Activated naive CD4-positive, alpha-beta T cell (primary cell): ENCODE measurements at places on chromosomes 2 and 18.

DNA sequence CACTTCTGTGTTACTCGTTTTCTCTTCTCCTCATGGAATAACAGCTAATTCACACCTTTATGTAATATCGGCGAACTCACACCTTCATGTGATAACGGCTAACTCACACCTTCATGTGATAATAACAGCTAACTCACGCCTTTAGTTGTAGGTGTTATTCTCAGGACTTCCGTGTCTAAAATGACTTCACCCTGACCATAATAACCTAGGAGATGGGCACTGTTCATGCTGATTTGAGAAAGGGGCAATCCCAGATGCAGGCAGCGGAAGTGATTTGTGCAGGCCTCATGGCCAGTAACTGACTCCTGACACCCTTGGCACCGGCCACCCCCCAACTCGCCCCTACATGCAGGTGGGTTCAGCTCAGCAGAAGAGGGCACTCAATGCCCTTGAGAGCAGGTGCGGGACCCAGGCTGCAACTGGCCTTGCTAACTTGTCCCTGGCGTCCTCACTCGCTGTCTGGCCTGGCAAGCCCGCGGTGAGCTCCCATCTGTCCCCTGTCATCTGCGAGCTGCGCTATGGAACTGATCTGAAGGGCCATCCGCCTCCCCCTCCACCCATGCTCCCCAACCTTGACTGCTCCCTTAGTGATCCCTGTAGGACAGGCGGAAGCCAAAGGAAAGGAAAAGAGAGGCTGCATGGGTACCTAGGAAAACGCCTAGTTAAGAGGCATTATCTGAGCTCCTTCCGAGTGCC is 42.6 kb upstream of the MTCL1 start:
- no peak for DNase-seq

DNA sequence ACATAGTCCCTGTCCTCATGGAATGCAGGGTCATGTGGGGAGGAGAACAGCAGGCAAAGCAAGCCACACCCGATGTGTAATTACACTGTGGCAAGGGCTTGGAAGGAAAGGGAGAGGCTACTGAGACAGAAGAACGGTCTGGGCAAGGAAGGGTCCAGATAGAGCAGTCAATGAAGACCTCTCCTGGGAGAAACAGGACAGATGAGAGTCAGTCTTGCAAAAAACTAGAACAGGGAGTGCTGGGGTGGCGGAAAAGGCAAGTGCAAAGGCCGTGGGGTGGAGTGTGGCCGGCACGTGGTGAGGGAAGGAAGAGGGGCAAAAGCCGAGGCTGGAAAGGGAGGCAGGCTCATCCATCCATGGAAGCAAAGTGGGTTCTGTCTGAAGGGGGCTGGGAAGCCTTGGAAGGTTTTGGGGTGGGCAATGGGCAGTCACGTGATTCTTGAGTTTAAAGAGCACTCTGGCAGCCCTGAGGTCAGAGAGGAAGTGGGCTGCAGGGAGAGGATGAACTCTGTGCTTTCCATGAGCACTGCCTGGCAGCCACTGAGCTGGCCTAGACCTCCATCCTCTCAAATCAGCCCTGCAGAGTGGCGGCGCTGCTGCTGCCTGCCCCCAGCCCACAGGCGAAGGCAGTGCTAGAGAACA is 182.2 kb downstream of the INHBB start:
- no peak for DNase-seq

DNA sequence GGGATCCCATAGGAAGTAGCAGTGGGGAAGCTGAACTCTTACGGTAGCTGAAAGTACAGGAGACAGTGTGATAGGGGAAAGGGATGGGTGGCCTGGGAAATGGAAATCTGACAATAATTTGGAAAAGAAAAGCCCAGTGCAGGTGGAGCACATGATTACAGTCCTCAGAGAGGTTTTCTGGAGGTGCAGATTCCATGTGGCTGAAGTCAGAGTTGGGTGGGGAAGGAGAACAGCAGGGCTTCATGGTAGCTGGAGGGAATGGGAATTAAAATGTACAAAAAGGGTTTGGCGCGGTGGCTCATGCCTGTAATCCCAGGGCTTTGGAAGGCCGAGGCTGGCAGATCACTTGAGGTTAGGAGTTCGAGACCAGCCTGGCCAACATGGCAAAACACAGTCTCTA is 12.2 kb downstream of the HRH4 start:
- no peak for DNase-seq

GRCh38 chr2:211248841-211249240 is 692.4 kb downstream of the CPS1 start:
- DNase-seq: no peak

DNA sequence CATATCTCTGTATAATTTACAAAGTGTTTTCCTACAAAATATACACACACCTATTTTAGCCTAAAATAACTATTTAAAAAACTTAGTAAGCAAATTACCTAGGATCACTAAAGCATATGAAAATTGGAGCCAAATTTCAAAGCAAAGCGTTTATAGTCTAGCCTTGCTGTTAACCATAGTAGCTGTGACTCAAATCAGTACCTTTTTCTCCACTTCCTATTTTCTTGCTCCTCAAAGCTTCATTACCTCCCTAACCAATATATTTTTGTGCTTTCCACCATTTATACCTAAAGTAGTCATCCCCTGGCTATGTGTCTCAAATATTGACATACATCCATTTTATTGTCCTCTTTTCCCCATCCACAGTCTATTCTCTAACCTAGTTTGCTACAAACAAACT is 73.1 kb downstream of the ERBB4 start:
- no peak for DNase-seq

GRCh38 chr18:11249391-11249790 is 100.0 kb upstream of the PIEZO2 start:
- no peak for DNase-seq

DNA sequence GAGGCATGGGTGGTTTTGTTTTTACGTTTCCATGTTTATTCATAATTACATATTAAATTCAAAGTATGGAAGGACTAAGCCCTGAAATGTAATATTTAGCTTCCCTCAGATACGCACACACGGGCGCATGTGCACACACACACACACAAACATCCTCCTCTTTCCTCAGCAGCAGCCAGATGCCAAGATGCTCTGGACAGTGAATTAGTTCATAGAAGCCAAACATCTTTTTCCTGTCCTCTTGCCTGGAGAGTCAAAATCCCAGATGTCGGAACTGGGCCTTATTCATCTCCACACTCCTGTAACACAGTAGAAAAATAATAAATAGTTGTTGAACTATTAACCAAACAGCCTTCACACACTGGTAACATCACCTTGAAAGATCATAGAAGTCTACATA is 273.1 kb downstream of the SP3 start:
- no peak for DNase-seq

DNA sequence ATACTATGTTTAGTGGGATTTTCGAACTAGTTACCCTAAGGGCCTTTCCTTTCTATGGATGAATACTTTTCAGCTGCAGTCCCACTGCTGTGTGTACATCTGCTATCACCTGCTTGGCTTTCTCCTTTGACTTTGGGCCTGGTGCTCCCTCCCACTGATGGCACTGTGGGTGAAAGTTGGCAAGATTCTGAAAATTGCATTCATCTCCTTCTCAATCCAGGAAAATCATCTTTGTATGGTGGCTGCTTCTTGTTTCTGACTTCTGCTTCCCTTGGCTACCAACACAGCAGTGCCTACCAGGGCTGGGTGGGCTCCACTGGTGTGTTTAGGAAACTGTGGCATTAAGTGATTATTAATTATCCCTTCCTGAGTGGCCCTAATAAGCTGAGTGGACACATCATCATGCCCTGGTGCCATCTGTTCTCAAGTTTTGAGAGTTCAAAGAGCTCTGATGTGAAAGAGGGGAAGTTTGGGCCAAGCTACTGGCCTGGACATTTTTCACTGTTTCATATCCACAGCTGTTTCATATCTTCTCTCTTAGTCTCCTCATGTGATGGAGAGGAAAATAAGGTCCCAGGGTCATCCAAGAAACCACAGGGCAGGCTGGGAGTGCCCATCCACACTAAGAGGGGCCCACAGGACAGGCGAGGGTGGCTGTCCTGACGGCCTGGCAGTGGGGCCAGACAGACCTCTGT is 16.7 kb downstream of the HK2 start:
- DNase-seq: no peak

- no peak for DNase-seq
Observed at GRCh38 chr18:68340606-68341005, 374.3 kb downstream of the TMX3 start.

DNA sequence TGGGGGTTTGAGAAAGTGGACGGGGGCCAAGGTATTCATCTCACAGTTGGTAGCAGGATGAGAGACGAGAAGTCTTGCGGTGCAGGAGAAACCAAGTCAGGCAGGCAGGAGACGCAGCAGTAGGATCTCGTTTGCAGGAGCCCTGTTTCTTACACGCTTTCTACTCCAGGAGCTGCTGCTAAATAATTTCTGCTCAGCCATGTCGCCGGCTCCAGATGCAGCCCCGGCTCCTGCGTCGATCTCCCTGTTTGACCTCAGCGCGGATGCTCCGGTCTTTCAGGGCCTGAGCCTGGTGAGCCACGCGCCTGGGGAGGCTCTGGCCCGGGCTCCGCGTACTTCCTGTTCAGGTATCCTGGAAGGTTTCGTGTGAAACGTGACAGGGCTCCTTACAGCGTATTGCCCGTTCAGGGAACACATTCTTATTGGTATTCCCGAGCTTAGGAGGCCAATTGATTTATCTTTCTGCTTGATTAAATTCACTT is 494 bp downstream of the ANKZF1 start:
- DNase-seq: no peak

DNA sequence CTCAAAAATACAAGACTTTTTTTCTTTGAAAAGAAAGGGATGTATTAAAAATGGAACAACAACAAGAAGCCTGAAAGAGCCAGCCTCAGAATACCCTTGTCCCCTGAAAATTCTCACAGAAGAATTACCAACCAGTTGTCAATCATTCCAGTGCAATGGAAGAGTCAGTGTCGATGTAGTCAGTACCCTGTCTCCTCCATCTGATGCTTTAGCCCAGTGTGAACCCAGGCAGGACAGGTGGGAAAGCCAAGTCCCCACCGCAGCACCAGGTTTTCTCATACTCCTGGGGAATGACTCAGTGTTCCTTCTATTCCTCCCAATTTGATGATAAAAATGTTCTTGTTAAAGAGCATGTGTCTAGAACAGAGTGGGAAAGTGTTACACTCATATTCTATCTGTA is 332.0 kb upstream of the CHAC2 start:
- no peak for DNase-seq

DNA sequence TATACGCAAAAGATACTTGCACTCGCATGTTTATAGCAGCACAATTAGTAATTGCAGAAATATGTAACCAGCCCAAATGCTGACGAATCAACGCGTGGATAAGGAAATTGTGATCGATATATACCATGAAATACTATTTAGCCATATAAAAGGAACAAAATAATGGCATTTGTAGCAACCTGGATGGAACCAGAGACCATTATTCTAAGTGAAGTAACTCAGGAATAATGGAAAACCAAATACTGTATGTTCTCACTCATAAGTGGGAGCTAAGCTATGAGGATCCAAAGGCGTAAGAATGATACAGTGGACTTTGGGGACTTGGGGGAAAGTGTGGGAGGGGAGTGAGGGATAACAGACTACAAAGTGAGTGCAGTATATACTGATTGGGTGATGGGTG is 1008.0 kb upstream of the CRIM1 start:
- no peak for DNase-seq

DNA sequence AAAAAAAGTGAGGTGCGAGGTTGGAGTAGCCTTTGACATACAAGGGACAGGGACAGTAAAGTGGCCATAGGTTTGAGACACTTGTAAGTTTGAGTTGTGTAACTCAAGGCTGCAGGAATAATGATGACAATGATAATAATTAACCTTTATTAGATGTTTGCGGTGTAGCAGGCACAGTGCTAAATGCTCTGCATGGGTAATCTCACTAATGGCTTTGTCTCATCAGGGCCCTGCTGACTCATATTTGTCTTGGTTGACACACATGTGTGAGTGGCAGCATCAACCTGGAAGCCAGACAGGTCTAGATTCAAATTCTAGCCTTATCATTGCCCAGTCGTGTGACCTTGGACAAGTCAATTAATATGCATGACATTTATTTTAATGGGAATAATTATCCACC is 126.2 kb downstream of the FSHR start:
- DNase-seq: no peak

- no peak for DNase-seq
Observed at GRCh38 chr2:72770879-72771461, 54.9 kb downstream of the EXOC6B start.

DNA sequence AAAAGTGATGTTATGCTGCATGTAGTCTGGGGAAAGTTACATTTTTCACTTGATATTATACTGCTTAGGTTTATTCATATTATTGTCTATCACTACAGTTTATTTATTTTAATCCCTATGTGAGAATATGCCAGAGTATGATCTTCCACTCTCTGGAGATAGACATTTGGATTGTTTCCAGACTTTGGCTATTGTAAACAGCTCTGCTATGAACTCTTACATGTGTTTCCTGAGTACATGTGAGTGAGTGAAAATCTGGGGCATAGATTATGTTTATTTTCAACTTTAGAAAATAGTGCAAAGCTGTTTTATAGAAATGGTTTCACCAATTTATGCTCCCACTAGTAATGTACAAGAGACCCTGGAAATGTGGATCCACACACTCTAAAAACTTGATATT is 49.0 kb upstream of the EPAS1 start:
- DNase-seq: no peak

- no peak for DNase-seq
Observed at GRCh38 chr18:75170022-75170789, 38.7 kb downstream of the PTGR3 start.

DNA sequence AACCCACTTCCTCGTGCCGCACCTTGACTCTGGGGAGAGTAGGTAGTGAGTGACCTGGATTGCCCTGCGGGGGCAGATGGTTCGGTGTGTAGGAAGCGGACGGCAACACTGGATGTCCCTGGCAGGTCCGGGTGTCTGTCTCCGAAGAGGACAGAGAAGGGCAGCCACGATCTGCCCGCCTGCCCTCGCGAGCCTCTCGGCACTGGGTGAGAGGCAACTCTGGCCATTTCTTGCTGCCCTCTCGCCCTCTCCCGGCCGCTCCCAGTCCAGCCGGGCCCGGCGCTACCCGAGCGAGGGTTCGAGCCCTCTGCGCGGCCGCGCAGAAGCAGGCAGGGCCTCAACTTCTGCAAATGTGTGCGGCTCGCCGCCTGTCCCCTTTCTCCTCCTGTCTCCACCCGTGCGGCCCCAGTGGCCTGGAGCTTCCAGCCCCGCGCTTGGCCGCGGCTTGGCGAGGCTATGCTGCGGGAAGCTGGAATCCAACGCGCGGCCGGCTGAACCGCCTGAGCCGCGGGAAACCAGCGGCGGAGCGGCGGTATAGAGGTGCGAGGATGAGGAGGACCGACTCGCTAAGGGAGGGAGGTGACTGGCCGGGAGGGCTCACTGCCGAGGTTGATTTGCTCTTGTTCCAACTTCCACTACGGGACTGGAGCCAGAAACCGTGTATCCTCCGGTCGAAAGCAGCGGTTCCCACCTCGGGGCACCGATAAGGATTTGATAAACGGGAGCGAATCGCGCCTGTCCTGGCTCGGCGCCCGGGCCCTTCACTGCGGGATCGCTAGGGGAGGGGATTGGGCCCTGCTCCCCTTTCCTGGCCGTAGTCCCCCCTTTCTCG is 1.5 kb downstream of the EPAS1 start:
- no peak for DNase-seq

- no peak for DNase-seq
Observed at GRCh38 chr18:46468426-46469180, 188.4 kb downstream of the LOXHD1 start.
